ENCODE measurements at places on chromosomes 3 and 15.
A peak's percentile ranks its signal among the peaks of the same experiment; 100 is the strongest.

DNA sequence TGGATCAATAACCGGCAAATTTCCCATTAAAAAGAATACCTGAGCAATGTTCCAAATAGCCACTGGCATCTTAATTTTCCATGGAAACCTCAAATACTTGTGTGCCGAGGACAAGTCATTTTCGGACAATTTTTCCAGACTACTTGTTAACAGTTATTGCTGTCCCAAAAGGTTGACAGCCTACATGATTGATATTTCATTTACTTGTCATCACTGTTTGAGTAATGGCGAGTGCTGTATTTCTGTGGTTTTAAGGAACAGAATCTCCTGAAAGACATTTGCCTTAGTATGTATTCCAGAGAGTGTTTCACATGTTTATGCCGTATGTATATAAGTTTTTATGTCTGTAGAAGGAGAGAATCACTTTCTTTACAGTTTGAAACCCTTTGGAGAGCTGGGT is 36.7 kb downstream of the MAP2K5 start:
- no peak for DNase-seq

GRCh38 chr3:184177331-184177731 is 2.7 kb downstream of the AP2M1 start:
- no peak for DNase-seq

DNA sequence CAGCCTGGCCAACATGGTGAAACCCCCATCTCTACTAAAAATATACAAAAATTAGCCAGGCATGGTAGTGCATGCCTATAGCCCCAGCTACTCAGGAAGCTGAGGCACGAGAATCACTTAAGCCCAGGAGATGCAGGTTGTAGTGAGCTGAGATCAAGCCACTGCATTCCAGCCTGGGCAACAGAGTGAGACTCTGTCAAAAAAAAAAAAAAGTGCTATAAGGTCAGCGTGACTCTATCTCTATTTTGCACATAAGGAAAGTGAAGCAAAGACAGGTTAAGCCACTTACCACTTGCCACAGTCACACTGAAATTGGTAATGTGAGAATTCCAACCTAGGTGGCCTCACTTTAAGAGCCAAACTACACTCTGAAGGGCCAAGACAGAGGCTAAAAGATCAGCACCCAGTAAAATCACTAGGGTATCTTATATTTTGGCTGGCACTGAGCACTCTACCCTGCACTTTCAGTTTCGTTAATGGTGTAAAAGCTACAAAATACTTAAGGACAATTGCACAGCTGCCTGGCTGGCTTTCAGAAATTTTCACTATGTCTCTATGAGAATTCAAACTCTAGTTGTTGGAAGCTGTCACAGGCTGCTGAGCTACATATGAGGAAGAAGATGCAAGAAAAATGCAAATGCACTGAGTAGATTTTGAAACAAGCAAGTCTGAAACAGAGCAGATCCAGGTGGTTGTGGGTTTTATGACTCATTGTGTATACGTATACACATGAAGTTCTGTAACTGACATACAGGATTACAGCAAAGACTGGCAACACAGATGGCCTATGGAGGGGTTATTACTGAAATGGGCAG is 32.7 kb downstream of the TRANK1 start:
- DNase-seq = peak; percentile 8

GRCh38 chr3:14288177-14288788 is 109.7 kb downstream of the LSM3 start:
- DNase-seq = no peak

GRCh38 chr3:15291589-15292541 is 40.5 kb downstream of the SH3BP5 start:
- DNase-seq = no peak

- no peak for DNase-seq
Observed at GRCh38 chr15:95298729-95299128, 1031.8 kb upstream of the NR2F2 start.

DNA sequence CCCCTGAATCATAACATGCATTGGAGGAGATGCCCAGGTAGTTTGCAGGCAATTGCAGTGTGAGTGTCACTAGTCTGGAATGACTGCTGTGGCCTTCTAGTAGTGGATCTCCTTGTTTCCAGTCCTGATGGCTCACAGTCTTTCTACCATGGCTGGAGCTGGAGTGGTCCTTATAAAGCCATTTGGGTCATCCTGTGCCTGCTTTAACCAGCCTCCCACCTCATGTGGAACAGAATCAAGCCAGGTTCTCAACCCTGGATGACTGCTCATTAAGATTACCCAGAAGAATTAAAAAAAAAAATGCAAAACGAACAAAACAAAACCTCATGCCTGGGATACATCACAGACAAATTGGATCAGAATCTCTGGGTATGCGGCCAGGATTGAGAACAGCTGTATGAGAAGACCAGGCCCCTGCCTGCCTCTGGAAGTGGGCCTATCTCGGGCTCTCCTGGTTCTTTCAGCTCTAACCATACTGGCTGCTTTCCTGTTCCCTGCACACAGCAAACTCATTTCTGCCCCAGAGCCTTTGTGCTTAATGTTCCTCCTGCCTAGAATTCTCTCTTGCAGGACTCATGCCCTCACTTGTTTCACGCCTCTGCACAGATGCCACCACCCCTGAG is 96.4 kb downstream of the ITPR1 start:
- no peak for DNase-seq

- DNase-seq = no peak
Observed at GRCh38 chr3:128975276-128975675, 18.6 kb downstream of the CFAP92 start.

DNA sequence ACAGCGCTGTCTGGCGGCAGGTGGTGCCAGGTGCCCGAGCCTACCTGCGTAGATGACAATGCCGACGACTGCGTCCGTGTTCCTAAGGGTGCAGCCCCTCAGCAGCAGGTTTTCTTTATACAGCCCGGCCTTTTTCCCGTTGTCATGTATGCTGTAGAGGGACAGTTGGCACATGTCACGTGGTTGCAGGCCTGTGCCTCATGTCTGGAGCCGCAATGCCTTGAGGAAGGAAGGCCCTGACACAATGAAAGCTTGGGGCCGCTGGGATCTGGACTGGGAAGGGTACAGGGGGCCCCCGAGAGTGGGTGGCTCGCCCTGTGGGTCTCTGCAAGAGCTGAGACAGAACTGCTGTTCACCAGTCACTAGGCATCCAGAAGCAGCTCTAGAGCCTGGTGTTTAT is 136.0 kb downstream of the ATP10A start:
- no peak for DNase-seq

DNA sequence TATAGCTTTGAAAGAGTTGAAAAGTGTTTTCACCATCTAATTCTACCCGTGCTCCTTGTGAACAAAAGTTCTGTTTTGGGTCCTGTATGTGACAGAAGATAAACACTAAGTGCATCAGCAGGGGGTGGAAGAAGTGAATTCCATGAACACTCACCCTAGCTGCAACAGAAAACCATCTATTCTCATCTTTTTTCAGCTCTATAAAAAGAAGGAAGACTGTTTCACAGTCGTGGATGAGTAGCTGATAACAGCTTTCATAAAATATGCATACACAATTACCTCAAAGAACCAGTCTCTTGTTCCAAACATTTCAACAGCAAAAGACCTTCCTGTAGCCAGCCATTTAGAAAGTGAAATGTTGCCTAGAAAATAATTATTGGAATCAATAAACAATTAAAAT is 281.7 kb upstream of the RASGRP1 start:
- no peak for DNase-seq

GRCh38 chr15:35993196-35993595 is 447.2 kb upstream of the DPH6 start:
- no peak for DNase-seq

GRCh38 chr15:78264304-78265136 is at the start of gene DNAJA4:
DNAJA4 (plus strand) TSS chr15:78264562; CDS start chr15:78264764, 202 bp downstream.
- DNase-seq = no peak

DNA sequence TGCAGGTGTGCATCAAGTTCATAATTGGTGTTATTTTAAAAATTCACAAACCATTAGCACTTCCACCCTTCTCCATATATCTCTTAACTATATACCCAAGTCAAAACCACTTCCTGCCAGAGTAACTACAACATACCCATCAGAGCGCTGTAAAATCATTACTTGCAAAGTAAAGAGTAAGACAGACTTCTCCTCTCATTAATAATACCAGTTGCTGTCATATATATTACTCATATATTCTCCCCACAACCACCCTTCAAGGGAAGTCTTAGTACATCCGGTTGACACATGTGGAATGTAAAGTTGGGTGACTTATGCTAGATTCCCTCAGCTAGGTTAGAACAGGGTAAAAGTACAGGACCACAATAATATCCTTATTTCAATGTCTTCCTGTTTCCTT is 5.6 kb downstream of the TERC start:
- DNase-seq = no peak

DNA sequence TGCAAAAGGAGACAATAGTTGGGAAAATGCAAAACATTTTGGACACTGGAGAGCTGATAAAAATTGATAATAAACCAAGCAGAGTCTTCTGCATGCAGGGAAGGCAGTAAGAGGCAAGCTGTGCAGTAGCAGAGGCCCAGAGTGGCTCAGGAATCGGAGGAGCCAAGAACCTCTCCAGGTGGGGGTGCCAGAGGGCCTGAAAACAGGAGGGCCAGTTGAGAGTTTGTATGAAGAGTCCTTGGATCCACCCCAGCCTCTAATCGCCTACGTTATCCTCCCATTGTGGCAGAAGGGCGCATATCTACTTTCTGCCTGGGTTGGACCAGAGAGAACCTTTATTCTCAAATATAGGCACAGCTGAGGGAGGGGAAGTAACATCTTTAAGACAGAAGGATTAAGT is 48.9 kb upstream of the RBP1 start:
- no peak for DNase-seq

GRCh38 chr3:184358921-184359350 is 2.5 kb downstream of the CLCN2 start:
- DNase-seq = no peak

GRCh38 chr15:50744601-50745000 is 20.9 kb downstream of the SPPL2A start:
- no peak for DNase-seq

- no peak for DNase-seq
Observed at GRCh38 chr3:12312010-12312409, 23.1 kb downstream of the PPARG start.

DNA sequence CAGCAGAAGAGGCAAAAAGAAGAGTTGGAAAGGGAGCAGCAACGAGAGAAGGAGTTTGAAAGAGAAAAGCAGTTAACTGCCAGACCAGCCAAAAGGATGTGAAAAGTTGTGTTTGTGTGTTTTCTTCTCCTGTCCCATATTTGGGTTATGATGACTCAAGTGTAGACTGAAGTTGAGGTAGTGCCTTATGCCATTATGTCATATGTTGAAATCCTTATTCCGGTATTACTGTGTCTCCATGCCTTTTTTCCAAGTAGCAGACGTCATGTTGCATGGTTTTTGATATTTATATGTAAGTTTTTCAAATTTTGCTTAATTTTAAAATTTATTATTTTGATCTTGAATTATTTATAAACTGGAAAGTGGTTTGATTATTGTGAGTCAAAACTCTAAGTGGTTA is 19.2 kb downstream of the BLOC1S6 start:
- no peak for DNase-seq

DNA sequence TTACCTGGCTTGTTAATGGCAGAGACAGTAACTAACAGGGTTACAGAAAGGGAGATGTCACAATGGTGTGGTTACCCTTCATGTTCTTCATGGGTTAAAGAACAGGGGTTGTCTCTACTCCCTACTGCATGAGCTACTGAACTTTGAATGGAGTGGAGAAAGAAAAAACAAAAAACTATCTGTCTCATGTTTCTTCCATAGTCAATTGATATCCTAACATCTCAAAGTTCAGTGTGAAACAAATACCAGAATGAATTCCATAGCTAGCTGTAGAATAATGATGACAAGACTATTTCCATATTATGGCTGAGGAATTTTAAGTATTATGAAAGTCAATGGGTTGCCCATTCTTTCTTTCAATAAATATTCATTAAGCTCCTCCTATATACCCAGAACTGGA is 161.3 kb upstream of the LPP start:
- DNase-seq = no peak

- no peak for DNase-seq
Observed at GRCh38 chr3:23341147-23341838, 138.2 kb downstream of the UBE2E2 start.

DNA sequence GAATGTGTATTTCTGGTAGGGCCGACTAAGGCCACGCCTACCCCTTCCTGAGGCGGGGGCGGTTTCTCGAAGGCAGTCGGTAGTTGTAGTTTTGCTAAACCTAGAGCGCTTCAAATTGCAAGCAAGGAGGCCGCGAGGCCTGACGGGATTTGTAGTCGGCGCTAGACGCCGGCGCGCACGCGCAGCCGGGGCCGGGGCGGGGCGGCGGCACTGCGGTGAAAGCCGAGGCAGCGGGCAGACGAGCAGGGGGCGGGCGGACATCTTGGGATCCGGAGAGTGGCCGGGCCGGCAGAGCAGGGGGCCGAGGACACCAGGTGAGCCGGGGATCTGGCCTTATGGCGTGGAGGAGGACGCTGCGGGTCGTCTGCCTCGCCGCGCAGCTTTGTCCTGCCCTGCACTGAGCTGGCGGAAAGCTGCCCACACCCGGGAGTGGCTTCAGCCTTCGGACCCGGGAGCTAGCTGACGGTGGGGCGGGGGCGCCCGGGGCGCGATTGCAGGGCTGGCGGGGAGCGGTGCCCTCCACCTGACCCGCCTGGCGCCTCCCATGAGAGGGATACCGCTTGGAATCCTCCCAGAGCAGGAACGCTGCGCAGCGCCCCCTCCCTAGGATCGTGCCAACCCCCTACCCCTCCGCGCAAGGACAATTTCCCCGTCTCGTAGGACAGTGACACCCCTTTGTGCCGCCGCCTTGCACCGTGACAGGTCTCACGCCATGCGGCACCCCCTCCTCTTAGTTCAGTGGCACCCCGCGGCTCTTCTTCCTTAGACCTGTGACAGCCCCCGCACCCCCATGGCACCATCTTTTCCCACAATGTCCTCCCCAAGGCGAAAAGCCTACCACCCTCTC is at the start of gene AP2M1:
Gene AP2M1, plus strand, starts transcription at position 210 of the 847 bp plus-strand sequence. CDS start 2,139 bp downstream, outside the sequence.
- DNase-seq = peak; percentile 98

DNA sequence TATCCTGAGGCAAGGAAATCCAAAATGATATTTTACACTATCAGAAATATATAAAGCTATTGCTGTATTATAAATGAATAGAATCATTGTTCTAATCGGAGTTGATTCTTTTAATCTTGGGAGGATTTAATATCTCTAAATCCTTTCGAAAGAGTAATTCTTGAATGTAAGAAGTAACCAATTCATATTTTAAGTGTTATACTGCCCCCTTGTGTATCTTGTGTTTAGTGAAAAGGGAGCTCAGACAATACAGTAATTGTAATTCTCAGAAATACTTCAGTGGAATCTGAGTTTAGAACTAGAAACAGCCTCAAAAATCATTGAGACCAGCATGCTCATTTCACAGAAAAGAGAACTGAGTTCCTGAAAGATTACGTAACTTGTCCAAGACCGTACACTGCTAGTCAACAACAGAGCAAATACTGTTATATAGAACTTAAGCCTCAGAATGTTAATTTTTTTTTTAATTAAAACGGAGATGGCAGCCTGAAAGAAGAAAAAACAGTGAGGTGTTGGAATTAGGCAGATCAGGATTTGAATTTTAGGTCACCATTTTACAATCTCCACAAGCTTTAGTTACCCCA is 42.9 kb downstream of the PLCH1 start:
- peak; percentile 50 for DNase-seq

DNA sequence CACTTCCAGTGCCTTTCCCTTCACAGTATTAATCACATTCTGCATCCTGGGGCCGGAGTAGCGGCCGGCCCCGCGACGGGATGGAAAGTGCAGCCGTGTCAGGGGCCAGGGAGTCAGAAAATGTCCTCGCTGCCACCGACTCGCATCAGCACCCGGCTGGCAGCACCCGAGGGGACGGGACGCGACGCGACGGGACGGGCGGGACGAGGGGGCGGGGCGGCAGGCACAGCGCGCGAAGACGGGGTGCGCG is 353 bp downstream of the ATG3 start:
- no peak for DNase-seq

- DNase-seq = no peak
Observed at GRCh38 chr15:55649058-55649423, 60.9 kb upstream of the PYGO1 start.
